ENCODE measurements at places on chromosomes 12 and 14.
A peak's percentile ranks its signal among the peaks of the same experiment; 100 is the strongest.

DNA sequence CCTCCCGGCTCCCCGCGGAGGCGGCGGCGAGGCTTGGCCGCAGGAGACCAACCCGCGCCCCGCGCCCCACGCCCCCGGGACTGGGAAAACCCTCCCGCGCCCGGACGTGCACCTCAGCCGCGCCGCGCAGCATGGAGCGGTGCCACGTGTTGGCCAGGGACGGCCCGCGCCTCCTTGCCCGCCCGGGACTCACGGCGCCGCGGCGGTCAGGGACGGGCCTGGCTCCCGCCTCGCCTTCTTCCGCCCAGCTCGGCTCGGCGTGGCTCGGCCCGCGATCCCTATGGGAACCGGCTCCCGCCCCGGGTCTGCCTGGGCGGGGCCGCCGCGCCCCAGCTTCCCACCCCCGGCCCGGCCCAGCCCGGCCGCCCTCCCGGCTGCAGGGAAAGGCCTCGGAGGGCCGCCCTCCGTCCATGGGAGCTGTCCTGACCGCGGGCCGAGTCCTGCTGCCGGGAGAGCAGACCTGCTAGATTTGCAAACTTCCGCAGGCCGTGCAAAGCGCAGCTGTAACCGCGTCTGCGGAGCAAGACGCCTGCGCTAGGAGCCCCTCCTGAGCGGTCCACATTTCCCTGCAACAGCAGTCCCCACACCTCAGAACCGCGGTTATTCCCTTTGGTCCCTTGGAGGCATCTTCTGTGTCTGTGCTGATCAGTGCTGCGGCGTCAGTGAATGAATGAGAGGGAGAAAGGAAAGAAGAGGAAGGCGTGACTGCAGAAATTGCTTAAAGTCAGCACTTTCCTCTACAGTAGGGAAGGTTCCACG is at the start of gene CDKL1:
CDKL1 (minus strand) TSS at position 251 of the 759 bp plus-strand sequence. CDS start 1,013 bp downstream, outside the sequence.
- DNase-seq = peak; percentile 76

GRCh38 chr12:12620730-12621315 is 9.1 kb downstream of the CREBL2 start:
- DNase-seq = no peak

GRCh38 chr14:89684139-89684538 is 267.1 kb upstream of the FOXN3 start:
- DNase-seq = no peak

- no peak for DNase-seq
Observed at GRCh38 chr14:101790232-101790631, 28.7 kb downstream of the PPP2R5C start.

GRCh38 chr12:20383612-20384011 is 15.3 kb downstream of the PDE3A start:
- no peak for DNase-seq

DNA sequence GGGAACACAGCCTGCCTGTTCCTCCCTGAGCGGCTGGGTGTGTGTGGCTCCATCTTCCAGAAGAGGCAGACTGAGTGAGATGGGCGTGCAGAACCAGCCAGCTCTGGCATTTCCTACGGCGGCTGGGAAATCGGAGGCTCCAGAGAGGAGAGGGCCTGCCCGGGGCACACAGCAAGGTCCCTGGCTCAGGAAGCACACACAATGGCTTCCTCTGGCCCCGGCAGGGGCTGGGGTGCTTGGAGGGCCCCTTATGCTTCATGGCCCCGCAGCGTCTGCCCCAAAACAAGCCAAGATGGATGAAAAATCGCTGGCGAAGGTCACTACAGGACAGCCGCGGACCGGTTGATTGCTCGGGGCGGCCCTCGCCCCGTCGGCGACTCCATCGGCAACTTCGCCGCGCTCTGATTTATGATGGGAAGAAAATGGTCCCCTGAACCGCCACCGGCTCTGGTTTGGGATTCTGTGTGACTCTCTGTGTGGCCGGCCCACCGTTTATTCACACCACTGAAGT is 191.5 kb upstream of the C14orf180 start:
- no peak for DNase-seq

GRCh38 chr12:101616027-101616494 is 21.3 kb downstream of the MYBPC1 start:
- no peak for DNase-seq

All from fibroblast of skin of back (primary cell).